NCI-H1092 (cell line): ENCODE measurements at places on chromosomes 7 and 10.

GRCh38 chr10:125273023-125273422 is 112.7 kb upstream of the CTBP2 start:
- DNase-seq = no peak

- DNase-seq = no peak
Observed at GRCh38 chr10:32340596-32341180, 6.3 kb downstream of the EPC1 start.

DNA sequence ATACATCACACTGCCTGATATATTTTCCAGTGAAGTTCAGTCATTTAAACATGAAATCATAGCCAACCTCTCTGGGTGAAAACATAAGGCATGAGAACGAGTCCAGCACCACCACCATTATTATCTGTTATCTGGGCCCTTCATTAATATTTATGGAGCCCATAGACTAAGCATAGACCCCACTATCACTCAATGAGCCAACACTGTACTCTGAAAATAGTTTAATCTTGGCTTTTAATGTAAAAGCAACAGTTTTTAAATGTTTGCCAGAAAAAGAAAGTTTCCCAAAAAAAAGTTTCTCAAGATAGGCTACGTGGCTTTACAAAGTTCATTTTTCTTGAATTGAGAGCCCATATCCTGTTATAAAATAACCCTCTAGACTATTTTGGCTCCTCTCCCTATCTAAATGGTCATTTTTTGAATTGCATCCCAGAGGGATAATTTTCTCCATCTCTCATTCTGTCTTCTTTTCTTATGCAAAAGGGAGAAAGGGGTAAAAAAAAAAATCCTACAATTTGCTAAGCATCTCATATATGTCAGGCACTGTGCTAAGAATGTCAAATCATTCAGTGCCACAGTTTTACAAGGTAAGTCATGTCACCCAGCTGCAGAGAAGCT is 66.1 kb downstream of the FZD1 start:
- DNase-seq = no peak

- DNase-seq = peak; percentile 1
Observed at GRCh38 chr10:85995791-85996190, 370.8 kb downstream of the GRID1 start.

DNA sequence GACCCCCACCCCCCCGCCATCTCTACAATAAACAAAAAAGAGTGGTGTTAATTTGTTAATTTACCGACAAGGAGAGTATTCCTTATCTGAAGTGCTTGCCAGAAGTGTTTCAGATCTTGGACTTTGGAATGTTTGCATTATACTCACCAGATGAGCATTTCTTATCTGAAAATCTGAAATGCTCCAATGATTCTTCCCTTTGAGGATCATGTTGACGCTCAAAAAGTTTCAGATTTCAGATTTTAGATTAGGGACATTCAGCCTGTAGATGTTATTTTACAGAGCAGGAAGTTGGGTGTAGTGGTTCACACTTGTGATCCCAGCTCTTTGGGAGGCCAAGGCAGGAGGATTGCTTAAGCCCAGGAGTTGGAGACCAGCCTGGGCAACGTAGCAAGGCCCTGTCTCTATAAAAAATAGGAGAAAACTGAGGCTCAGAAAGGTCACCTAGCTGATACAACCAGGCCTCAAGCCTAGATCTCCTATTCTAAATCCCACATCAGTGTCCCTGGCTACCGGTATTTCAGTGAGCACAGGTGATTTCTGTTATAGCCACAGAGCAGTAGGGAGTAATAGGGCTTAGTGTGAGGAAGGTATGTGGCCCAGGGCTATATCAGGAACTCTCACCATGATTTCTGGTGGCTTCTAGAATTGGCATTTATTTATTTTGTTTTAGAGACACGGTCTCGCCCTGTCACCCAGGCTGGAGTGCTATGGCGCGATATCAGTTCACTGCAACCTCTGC is 35.4 kb downstream of the TMEM120A start:
- DNase-seq = no peak

DNA sequence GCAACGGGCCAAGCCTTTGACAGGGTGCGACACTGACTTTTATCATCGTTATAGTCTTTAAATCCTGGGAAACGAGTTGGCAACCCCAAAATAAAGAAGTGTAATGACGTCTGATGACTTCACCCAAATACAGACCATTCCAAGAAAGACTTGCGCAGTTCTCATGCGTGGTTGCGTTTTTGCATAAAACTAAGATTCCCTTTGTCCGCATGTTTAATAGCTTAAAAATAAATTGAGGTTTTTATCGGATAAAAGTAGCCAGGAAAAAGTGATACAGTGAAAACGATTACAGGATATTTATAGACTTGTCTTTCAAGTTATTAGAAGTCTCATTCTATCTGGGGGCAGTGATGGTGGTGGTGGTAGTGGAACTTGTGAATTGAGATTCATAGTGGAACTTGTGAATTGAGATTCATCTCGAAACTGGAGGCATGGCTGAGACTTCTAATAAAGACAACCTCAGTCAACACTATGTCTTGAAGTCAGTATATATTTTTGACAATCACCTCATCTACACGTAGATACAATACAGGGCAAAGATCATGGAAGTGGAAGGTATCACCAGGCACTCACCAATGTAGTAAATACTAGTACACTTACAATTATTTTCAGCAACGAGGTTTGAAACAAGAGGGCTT is 1.2 kb upstream of the NAMPT start:
- DNase-seq = no peak

- no peak for DNase-seq
Observed at GRCh38 chr10:62109587-62110293, 158.9 kb downstream of the RTKN2 start.

DNA sequence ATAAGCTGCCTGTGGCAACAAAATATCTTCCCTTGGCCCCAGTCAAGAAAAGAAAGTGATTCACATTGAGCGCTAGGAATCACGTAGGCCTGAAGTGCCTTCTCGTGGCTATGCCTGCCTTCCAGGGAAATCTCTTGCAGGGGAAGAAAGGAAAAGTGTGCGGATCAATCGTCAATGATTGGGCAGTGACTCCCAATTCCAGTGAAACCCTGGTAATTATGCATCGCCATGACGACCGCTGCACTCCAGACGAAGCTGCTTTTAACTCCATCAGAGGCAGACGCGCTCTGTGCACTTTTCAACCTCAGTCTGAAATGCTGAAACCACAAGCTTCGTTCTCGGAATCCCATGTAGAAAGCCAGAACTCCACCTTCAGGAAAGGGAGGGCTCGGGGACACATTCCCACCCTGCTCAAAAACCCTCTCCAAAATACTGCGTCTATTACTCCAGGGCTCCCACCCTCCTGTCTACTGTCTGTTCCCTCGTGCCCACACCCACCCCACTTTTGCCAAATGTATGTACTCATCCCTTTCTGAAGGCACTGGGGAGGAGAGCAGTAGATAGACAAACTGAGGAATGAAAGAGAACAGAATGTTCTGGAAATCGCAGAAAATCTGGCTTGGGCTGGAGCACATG is 24.2 kb upstream of the PRKAG2 start:
- no peak for DNase-seq
